ENCODE measurements at places on chromosomes 7 and 10.

- DNase-seq = no peak
These were observed 27.2 kb upstream of the BEND7 start for GRCh38 chr10:13555884-13556510.

DNA sequence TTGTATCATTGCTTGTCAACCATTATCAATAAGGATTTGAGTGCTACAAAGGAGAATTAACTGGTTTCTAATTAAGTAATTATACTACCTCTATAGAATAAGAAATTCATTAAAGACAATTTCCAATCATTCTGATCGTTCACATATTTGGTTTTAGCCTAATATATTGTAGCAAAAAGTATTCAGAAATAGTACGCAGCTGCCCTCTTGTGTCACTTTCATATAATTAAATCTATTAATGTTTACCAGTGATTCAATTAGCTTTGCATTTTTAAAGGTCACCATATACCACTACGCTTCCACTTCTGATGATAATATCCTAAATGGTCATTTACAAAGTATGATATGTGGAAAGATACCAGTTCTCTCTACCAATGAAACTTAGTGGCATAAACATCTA, 128.3 kb downstream of the NEBL start:
- DNase-seq = no peak

DNA sequence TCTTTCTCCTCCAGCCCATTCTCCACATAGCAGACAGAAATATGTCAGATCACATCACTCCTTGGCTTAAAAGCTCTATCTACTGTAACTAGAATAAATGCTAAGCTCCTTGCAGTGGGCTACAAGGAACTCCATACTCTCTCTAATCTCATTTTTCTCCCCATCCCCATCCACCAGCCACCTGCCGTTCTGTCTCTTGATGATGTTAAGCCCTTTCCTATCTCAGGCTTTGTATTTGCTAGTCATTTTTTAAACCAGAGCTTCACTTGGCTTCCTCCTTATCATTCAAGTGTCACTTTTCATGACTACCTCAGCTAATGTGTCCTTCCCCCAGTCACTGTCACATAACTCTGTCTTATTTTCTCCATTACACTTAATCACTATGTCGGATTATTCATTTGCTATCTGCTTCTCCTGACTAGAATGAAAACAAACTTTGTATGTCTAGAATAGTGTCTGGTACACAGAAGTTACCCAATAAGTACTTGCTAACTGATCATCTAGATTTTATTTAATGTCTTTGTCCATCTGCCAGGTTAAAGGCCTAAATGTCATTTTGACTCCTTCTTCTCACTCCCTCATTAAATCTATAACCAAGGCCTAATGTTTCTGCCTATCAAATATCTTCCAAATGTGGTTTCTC, 87.2 kb upstream of the RPA3 start:
- DNase-seq = no peak

GRCh38 chr7:132321387-132321786, 254.9 kb downstream of the PLXNA4 start:
- no peak for DNase-seq

- DNase-seq = no peak
These were observed 82.1 kb upstream of the SLC26A5 start for GRCh38 chr7:103528152-103528551.

DNA sequence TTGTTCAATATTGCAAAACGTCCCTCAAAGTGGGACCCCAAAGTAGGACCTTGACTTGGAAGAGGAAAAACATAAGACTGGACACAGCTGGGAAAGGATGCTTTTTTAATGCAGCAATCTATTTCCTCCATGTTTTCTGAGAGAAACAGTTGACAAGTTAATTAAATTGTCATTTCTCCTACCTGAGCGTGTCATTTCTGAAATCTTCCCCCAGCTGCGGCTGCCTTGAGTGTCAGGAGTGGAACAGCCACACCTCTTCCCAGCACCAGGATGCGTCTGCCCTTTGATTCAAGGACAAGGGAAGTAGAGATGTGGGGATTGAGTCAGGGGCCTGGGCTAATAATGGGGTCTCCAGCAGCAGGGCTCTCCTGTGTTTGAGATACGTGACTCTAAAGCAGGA, 171.3 kb downstream of the HECW1 start:
- DNase-seq = no peak
